ENCODE measurements at places on chromosomes 11 and 22.
A peak's percentile ranks its signal among the peaks of the same experiment; 100 is the strongest.

DNA sequence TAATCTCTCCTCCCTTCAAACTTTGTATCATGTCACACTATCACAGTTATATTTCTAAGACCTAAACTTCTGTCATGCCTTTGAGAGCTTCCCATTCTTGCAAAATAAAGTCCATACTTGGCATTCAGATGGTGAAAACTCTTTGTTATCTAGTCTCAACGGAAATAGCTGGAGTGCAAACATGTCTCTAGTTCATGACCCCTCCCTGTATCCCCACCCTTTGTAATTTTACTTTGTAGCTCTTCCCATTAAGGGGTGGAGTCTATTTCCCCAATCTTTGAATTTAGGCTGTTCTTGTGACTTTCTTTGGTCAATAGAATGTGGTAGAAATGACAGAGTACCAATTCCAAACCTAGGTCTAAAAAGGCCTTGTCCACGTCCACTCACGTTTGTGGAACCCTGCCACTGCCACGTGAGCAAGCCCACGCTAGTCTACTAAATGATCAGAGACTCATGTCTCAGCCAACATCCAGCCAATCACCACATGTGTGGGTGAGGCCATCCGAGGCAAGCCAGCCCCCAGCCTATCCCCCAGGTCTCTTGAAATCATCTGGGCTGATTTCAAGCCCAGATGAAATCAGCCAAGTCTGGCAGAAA, 23.4 kb downstream of the SLN start:
- no peak for DNase-seq

- DNase-seq = no peak
These were observed 1036.0 kb downstream of the OPCML start for GRCh38 chr11:132496341-132496740.

- no peak for DNase-seq
These were observed 6.5 kb downstream of the MRPL16 start for GRCh38 chr11:59804061-59804460.

- DNase-seq = no peak
These were observed 601.1 kb downstream of the JRKL start for GRCh38 chr11:96990914-96991313.

GRCh38 chr11:73335204-73335923, 27.3 kb downstream of the ARHGEF17 start:
- peak; percentile 79 for DNase-seq

- no peak for DNase-seq
These were observed 5.5 kb downstream of the C11orf24 start for GRCh38 chr11:68266121-68266891.

DNA sequence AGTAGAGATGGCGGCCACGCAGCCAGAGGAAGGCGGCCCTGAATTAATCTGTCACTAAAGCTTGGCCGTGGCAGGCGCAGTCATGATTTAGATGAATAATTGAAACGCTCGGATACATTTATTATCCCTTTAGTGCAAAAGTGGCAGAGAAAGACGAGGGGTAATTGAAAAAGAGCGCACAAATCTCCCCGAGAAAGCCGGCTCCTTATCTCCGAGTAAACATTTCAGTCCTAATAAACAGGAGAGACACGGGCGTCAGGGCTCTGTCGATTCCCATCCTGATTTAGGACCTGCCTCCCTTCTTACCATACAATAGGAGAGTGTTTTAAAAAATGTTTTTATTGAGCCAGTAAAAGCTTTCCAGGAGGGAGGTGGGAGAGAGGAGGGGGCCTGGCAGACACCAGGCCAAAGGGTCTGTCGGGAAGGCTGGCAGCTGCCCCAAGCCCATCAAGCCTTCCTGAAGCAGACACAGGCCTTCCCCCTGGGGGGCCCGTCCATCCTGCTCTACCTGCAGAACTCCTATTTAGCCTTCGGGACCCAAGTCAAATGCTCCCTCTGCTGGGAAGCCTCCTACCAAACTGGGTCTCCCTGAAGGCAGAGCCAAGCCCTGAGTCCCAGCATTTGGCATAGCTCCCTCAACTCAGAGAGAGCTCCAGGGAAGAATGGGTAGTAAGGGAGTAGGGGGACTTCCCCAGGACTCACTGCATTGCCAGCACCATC, 22.8 kb downstream of the OTUB1 start:
- no peak for DNase-seq

- no peak for DNase-seq
These were observed 37.1 kb downstream of the RPL27A start for GRCh38 chr11:8719721-8720120.

DNA sequence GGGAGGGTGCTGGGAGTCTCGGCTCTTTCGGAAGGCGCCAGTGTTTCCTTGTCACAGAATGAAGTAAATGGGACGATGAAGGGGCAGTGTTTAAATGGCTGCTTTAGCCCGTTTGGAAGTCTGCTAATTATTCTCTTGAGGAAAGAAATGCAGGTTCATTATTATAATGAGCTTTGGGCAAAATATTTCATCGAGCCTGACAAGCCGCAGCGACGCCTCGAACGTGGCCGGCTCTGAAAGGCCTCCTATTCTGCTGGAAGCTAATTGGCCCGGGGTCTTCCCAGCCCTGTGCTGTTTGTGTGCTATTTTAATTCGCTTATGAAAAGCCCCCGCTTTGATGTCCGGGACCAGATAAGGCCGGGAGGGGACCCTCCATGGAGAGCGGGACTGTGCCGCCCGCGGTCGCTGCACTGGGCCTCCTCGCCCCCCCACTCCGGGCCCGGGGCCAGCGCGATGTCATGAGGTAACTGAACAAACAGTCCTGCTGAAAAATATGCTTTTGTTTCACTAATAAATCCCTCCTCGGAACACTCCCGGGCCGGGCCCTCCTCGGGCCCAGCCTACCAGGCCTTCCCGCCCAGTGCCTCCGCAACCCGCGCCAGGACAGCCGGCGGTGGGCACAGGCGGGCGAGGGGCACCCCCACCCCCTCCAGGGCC, 78.4 kb downstream of the CDKN1C start:
- no peak for DNase-seq

- no peak for DNase-seq
These were observed 2.7 kb downstream of the RPS6KA4 start for GRCh38 chr11:64361659-64362058.

- DNase-seq = no peak
These were observed 13.2 kb downstream of the ASPHD2 start for GRCh38 chr22:26442086-26442756.

DNA sequence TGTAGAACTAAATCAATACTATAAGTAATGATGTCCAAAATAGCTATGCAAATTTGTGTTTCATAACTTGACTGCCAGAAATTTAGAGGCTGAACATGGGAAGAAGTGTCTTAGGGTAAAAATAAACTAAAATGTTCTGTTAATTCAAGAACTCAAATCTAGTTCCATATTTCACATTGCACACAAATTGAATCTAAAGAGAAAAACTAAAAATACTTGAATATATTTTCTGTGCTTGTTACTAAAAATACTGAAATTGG, 43.5 kb downstream of the FANCF start:
- DNase-seq = no peak

GRCh38 chr11:125214601-125215565, 50.3 kb downstream of the PKNOX2 start:
- DNase-seq = no peak

- no peak for DNase-seq
These were observed 21.6 kb upstream of the SPON1 start for GRCh38 chr11:13940907-13941256.

DNA sequence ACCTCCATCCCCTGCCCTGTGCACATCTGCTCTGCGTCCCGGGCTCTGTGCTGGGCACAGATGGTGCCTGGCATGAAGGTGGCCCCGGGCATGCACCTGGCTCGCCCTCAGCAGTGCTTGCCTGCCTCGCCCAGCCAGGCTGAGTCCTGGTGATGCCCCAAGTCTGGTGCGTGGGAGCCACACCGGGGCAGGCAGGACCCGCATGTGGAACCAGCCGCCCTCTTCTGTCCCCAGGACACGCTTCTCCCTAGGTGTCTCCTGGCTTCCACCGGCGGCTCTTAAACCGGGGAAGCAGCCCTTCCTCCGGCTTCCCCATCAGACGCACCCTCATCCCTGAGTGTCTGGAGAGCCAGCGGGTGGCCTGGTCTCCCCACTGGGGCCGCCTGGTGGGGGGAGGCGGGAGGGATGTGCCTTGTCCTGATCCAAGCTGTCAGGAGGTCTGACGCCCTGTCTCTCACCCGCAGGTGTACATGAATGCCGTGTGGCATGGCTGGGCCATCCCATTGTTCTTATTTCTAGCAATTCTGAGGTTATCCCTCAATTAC, 45.0 kb downstream of the GRAMD4 start:
- DNase-seq = no peak

DNA sequence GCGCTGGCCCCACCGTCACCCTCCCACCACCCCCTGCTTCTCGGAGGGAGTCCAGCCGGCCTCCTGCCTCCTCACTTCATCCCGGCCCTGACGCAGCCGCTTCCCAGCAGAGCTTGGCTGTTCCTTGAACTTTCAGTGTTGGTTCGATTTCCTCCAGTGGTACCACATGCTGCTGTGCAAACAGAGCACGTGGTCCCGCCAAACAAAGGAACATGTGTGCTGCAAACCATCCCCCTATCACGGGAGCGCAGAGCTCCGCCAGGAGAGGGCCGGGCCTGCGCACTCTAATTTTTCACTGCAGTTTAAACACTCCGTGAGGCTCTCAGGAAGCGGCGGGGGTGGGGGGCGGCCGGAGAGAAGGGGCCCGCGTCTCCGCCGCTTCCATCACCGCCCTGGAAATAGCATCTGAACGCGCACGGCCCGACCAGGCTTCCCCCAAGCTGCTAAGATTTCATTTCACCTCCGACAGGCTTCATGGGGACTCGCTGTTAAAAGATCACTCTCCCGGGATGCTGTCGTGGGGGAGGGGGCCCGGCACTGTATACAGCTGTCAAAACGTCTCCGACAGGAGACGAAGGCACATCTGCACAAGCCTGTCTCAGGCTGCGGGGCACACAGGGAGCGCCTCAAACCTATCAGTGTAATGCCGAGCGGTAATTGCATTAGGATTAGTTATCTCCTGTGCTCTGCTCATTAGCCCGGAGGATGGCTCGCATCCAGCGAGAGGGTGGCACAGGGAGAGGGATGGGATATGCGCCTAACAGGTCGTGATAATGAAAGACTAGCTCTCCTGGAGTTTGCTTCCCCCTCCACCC, 269.9 kb upstream of the SORL1-AS1 start:
- no peak for DNase-seq

- DNase-seq = no peak
These were observed 73.3 kb upstream of the AMPD3 start for GRCh38 chr11:10381736-10382135.

DNA sequence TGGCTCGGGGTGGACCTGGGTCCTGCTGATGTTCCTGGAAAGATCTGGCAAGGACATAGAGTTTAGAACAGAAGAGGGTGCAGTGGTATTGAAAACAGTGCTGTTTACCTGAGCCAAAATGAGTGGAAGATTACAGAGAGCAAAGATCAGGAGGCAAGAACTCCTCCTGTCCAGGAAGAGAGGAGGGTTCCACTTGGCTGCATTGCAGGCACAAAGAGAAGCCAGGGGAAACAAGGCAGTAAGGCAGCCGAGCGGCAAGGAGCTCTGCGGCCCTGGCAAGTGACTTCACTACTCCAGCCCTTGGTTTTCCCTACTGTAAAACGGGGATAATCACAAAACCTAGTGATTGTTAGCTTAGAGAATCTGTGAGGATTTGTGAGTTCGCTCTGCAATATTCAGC, 3.7 kb upstream of the PACSIN2 start:
- DNase-seq = no peak

GRCh38 chr11:33885338-33886005, 6.4 kb downstream of the LMO2 start:
- DNase-seq = no peak

GRCh38 chr11:132802947-132803346, 729.4 kb downstream of the OPCML start:
- DNase-seq = no peak

GRCh38 chr11:79428406-79428805, 12.4 kb downstream of the TENM4 start:
- no peak for DNase-seq

DNA sequence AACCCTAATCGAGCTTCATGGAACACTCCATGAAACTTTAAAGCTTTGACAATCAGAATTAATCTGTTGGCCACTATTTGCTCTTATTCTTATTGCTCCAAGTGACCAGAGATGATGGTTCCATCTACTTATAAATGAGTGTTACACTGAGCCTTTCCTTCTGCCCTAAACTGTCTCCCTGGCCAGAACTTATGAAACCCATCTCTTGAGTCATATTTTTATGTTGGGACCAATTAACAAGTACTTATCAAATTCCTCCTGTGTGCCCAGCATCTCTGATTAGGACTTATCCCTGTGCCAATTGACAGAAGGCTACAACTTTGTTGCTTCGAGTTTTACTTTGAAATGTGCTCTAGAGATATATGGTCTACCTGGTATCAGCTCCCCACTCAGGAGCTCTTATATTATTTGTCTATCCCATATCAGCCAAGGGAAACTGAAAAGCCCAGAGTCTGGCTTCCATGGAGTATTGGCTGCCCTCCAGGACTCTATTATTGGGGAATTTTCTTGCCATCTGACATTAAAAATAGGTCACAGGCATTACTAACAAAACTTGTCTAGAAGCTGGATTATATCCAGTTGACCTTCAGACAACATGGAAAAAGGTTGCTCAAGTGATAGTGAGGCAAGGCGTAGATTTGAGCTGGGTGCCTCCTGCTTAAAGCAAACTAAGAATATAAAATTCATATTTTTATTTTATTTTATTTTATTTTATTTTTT, 8.8 kb downstream of the KREMEN1 start:
- DNase-seq = no peak

DNA sequence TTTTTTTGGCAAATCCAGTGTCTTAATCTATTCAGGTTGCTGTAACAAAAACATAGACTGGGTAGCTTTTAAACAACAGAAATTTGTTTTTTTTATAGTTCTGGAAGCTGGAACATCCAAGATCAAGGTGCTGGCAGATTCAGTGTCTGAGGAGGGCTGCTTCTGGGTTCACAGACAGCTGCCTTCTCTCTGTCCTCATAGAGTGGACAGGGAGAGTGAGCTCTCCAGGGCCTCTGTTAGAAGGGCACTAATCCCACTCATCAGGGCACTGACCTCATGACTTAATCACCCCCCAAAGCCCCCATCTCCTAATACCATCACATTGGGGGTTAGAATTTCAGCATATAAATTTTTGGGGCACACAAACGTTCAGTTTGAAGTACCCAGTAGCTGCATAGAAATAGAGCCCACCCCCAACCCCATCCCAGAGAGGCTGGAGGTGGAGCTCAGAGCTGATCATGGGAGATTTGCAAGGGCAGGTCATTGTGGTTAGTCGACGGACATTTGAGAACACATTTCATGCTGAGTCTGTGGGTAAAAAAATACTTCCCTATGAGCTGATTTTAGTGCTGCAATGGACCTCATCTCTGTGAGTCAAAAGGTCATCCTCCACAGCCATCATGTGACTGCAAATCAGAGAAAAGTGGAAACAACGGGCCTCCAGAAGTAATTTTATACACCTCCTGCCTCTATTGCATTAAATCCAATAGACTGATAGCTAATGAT, 203.1 kb upstream of the CADM1 start:
- DNase-seq = no peak

- peak; percentile 14 for DNase-seq
These were observed 73.8 kb upstream of the ARFGAP3 start for GRCh38 chr22:42930810-42931420.

GRCh38 chr11:1652771-1653540, 23.4 kb downstream of the KRTAP5-5 start:
- peak; percentile 76 for DNase-seq
